Muscle of arm (tissue), 14 donors: ENCODE measurements at places on chromosomes 7 and 10.

GRCh38 chr7:140645166-140645900 lies 4.7 kb upstream of the DENND2A start:
- DNase-seq = no peak

DNA sequence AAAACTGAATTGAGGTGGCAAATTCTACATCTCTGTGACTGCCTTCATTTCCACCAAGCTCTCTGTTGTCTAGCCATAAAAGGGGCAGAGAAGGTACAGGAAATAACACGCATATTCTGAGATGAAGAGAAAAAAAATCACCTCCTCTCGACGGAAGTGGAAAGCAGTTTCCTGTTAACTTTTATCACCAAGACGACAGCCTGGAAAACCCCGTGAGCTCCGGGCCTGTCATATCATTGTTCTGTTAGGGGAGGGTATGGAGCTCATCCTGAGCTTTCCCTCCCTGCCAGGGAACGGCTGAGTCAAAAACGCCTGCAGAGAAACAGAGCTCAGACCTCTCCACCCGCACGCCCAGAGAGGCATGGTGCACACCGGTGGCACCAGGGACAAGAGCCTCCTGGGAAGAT lies 200.3 kb downstream of the PRPF18 start:
- DNase-seq = no peak

GRCh38 chr7:106313966-106314365 lies 29.2 kb upstream of the NAMPT start:
- no peak for DNase-seq

GRCh38 chr7:148505645-148506375 lies 84.8 kb upstream of the C7orf33 start:
- peak; percentile 32 for DNase-seq

GRCh38 chr7:137590071-137590755 lies 246.7 kb upstream of the PTN start:
- no peak for DNase-seq

DNA sequence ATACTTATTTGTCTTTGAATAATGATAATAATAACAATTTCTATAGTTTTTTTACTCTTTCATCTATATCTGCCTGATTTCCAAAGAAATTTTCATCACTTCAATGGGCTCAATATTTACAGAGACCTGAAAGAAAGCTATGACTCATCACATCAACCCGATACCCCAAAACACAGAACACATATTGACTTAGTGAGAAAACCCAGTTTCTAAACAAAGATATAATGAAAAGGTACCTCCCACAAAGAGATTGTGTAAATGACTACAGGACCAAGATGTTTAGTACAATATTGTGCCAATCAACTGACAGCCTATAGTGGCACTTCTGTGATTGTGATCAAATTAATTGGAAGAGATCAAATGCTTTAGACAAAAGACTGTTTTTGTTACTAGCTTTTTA lies 133.9 kb downstream of the PCDH15 start:
- no peak for DNase-seq

DNA sequence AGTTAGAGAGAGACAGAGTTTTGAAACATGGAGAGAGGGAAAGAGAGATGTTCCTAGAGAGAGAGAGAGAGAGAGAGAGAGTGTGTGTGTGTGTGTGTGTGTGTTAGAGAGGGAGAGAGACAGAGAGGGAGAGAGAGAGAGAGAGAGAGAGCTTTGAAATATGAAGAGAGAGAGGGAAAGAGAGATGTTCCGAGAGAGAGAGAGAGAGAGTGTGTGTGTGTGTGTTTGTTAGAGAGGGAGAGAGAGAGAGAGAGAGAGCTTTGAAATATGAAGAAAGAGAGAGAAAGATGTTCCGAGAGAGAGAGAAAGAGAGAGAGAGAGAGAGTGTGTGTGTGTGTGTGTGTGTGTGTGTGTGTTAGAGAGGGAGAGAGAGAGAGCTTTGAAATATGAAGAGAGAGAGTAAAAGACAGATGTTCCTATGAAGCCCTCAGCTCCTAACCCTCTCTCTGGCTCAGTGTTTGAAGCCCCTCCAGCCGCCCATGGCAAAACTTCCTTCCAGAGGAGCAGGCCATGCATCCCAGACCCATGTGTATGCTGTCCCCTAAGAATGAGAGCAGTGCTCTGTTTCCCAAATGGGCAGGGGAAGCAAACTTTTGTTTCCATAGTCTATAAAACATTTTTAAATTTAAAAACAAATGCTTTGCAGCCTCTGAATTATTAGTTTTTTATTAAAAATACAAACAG lies 130.9 kb downstream of the KCNMA1 start:
- no peak for DNase-seq

- no peak for DNase-seq
Measured at GRCh38 chr7:1080921-1081255, 7.0 kb upstream of the GPER1 start.

GRCh38 chr7:1720326-1720725 lies 50.2 kb downstream of the ELFN1 start:
- DNase-seq = no peak

GRCh38 chr10:75401569-75402485 lies at the start of gene ZNF503:
ZNF503 (minus strand) TSS chr10:75401764; CDS start chr10:75401419, 345 bp downstream.
- DNase-seq = peak; percentile 96

GRCh38 chr7:44849885-44850544 lies 2.1 kb upstream of the H2AZ2 start:
- DNase-seq = no peak
